Cerebellar cortex (tissue), 1 donor: ENCODE measurements at places on chromosomes 11 and 22.

- DNase-seq = no peak
These were observed 1.1 kb downstream of the JHY start for GRCh38 chr11:122883646-122883979.

DNA sequence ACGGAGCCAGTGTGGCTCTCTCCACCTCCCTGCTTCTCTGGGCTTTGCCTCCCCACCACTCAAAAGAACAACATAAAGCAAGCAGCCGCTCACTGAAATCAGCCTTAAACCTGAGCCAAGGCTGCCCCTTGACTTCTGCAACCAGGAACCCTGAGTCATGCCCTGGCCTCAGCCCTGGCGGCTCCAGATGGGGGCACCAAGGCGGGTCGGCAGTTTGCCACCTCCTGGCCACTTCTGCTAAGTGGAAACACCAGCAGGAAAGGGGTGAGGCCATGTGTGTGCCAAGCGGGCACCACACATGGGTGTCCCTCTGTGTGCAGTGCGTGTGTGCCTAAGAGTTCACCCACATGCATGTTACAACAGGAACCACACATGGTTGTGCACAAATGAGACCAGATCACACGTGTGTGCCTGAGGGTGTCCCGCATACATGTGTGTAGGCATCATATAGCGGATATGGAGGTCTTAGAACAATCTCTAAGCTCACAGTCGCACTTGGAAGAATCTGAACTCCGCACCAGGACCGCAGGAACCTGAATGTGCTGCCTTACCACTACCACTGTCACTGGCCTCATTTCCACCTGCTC, 221.2 kb downstream of the MN1 start:
- no peak for DNase-seq

GRCh38 chr11:70378506-70379134, 19.7 kb upstream of the CTTN start:
- no peak for DNase-seq

- DNase-seq = no peak
These were observed 581.7 kb upstream of the B3GAT1 start for GRCh38 chr11:134993691-134994243.

DNA sequence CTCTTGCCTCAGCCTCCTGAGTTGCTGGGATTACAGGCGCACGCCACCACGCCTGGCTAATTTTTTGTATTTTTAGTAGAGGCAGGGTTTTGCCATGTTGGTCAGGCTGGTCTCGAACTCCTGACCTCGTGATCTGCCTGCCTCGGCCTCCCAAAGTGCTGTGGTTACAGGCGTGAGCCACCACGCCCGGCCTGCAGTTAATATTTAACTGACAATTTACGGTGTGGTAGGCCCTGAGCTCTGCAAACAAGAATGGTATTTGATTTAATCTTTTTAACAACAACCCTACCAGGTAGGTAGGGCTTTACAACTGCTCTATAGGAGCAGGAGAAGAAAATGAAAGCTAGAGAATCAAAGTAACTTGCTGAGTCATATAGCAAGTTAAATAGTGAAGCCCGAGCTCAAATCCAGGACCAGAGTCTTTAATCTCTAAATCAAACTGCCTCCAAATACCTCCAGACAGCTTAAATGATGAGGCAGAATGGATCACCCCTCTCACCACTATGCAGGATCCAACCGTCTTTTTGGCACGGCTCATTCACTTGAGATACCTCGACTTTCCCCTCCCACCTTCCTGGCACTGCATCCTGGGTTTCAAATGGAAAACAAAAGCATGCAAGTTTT, 9.4 kb downstream of the UEVLD start:
- no peak for DNase-seq

- DNase-seq = peak; percentile 96
These were observed 18.2 kb upstream of the PSMA1 start for GRCh38 chr11:14538271-14538925.

GRCh38 chr22:37121887-37122591, 12.5 kb upstream of the TMPRSS6 start:
- DNase-seq = no peak

DNA sequence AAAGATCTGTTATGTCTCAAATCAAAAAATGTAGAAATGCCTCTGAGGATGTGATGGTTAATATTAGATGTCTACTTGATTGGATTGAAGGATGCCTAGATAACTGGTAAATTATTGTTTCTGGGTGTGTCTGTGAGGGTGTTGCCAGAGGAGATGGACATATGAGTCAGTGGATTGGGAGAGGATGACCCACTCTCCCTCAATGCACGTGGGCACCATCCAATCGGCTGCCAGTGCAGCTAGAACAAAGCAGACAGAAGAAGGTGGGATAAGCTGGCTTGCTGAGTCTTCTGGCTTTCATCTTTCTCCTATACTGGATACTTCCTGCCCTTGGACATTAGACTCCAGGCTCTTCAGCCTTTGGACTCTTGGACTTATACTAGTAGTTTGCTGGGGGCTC, 430.3 kb downstream of the SOX6 start:
- no peak for DNase-seq

- DNase-seq = peak; percentile 90
These were observed 54.1 kb upstream of the ARHGAP42 start for GRCh38 chr11:100632941-100633452.

- DNase-seq = no peak
These were observed 41.4 kb upstream of the PCF11 start for GRCh38 chr11:83115551-83115950.

- no peak for DNase-seq
These were observed 47.2 kb upstream of the MMP7 start for GRCh38 chr11:102577723-102578122.

DNA sequence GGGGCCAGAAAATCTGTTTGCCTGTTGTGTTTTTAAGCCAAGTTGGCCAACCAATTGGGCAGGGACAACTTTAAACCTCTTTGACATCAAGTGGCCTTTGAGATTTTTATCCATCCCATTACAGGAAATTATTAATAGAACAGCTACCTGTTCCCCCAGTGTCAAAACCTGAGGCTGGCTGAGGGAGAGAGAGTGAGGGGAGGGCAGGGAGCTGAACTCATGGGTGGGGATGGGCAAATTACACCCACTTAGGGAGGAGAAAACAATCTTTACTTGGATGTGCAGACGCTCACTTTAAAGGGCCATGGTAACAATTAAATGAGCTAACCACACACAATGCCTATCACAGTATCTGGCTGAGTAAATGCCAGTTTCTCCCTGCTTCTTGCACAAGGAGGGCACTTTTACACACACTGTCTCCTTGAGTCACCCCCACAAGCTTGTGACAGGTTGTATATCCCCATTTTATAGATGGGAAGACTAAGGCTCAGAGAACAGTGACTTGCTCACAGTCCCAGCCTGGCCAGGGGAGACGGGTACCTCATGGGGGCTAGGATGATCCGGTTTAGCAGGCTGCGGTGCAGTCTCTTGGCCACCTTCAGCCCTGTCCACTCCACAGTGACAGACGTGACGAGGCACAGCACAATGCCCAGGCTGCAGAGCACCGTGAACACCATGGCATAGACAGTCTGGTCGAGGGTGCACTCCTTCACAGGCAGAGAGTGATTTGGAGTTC, 17.8 kb upstream of the KCNJ11 start:
- no peak for DNase-seq

GRCh38 chr11:129592191-129592590, 216.5 kb downstream of the BARX2 start:
- DNase-seq = no peak

GRCh38 chr11:33936725-33937604, 45.1 kb upstream of the LMO2 start:
- no peak for DNase-seq

- DNase-seq = no peak
These were observed 1052.9 kb downstream of the NTM start for GRCh38 chr11:132423266-132423665.

- DNase-seq = no peak
These were observed 517.9 kb downstream of the TBC1D22A start for GRCh38 chr22:47280301-47280700.

GRCh38 chr11:125223901-125224361, 59.4 kb downstream of the PKNOX2 start:
- DNase-seq = peak; percentile 16

DNA sequence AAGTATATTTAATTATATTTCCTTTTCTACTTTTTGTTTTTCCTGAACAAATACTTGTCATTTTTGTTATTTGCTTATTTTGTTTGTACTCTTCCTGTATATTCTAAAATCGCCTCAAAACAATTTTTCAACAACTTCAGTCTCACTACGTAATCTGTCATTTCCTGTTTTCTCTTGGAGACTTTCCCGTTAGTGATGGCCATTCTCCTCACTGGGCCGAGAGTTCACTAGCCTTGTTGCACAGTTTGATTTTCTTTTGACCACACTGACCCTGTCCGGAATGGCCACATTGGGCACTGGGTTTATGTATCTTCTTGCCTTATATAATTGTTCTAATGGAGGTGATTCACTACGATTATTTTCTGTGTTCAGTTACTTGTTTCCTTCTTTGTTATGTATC, 726.1 kb downstream of the FAM181B start:
- DNase-seq = no peak

DNA sequence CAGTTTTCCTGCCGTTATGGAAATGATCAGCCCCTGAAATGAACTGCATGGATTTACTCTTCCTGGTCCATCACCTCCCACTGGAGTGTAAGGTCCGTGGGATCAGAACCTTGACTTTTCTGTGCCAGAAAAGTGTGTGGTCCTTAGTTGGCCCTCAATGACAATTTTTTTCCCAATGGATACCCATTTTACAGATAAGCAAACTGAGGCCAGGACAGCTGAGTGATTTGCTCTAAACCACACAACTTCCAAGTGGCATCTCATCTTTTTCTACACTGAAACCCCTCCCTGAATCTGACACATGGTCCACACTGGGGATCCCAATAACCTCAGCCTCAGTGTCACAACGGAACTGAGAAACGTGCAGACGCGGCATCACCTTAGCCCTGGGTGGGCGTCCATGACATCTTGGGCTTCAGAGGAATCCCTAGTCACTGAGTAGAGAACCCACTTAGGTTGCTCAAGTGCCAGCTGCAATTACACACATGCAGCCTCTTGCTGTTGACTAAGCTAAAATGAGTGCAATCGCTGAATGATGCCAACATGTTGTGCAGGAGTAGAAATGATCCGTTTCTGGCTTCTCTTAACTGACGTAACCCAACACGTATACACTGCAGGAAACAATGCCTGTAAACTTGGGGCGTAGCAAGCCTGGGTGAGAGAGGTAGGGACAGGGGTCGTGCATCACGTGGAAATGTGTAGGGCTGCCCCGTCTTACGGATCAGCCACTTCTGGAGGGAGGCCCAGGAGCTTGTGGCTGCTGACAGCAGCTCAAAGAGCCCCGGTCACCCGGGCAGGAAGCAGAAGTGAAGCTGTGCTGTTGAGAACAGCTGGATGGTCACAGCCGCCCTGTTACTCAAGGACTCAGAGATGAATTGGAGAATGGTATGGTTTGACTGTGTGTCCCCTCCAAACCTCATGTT, 136.3 kb downstream of the SHANK2 start:
- DNase-seq = no peak

DNA sequence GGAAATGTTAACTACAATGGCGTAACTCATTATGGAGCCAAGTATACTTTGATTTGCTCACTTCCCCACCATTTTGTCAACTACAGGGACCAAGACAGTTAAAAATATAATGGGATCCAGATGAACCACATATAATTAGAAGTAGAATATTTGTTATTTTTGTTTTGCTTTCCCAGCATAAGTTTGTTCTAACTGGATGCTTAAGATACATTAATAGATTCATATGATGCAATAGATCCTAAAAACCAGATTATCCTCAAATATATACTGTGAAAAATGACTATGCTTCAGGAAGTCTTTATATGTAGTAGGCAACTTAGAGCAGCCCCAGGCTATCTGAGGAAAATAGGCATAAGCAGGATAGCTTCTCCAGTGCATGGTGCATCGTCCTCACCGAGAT, 38.3 kb downstream of the SESN3 start:
- DNase-seq = no peak

DNA sequence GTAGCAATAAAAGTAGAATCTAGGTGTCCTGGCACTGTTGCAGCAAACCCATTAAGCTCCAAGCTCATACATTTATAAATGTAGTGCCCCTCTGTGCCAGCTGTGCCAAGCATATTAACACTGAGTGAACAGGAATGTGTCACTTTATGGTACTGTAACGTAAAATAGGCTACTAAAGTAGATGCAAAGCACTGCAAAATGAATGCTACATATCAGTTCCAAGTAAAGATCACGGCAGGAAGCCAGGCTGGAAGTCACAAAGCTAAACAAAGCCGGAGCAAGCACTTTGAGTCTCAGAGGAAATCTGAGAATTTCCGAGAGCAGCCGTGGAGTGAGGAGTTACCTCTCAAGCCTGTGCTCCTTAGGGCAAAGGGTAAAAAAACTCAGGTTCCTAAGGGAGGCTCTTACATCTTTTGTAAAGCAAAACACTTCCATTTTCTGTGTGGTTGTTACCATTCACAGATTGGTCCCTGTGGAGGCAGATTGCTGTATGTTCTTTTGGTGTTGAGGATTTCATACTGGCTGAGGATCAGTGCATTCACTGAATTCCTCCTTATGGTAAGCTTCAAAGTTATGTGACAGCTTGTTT, 85.7 kb downstream of the WNT11 start:
- DNase-seq = no peak

GRCh38 chr11:78039919-78040671, 17.0 kb upstream of the KCTD14 start:
- no peak for DNase-seq

DNA sequence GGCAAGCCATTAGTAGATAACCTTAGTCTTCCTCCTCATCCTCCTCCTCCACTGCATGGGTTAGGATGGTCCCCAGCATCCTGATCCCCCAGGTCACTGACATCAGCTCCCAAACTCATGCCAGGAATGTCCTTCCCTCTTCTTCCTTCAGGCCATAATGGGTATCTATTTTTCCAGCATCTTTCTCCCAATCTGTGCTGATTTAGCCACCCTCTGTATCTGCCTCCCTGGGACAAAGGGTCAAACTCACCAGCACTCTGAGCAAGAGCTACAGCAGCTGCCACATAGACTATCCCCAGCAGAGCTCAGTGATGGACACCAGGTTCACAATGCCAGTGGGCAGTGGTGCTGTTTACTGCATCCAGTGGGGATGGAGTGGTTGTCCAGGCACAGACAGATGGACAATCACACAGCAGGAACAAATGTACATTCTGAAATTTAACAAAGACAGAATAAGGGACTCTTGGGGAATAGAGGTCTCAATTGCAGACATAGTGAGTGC, 115.2 kb upstream of the TOP3B start:
- no peak for DNase-seq

DNA sequence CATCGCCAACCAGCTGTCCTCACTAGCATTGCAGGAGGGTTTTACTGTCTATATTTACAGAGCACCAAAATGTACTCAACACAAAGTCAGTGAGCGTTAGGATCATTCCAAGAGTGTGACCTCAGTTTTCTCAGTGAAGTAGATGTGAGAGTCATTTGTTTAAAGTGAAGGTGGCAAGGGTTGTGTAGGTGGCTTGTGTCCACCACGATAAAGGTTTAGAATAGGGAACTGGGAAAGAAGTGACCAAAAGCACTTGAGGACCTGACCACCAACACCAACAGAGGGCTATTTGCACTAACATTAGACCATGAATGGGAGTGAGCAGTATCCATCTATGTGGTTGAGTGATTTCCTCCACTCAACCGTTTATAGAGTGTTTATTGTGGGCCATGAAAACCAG, 152.5 kb upstream of the POU2AF2 start:
- no peak for DNase-seq

- DNase-seq = no peak
These were observed 35.8 kb downstream of the MTNR1B start for GRCh38 chr11:93005239-93005638.
